ENCODE measurements at places on chromosomes 11 and 22. TPM values are rescaled to one million over a fixed set of nuclear protein-coding genes. Genes with fewer than 3 reads are reported as not detected.

The ROM1 gene
- total RNA-seq = 10.6 TPM

The CCDC88B gene
- 0.86 TPM for total RNA-seq

The CRY2 gene
- total RNA-seq = 18.3 TPM

The ZP1 gene
- total RNA-seq = not detected

The IL10RA gene
- 0.78 TPM for total RNA-seq

Measured in articular chondrocyte of knee joint (primary cell).